Stimulated activated CD4-positive, alpha-beta T cell treated with anti-CD3 and anti-CD28 coated beads, Interleukin-4, amount 100 ng/mL, for 4 hours (primary cell): ENCODE measurements at places on chromosomes 16 and 17.

DNA sequence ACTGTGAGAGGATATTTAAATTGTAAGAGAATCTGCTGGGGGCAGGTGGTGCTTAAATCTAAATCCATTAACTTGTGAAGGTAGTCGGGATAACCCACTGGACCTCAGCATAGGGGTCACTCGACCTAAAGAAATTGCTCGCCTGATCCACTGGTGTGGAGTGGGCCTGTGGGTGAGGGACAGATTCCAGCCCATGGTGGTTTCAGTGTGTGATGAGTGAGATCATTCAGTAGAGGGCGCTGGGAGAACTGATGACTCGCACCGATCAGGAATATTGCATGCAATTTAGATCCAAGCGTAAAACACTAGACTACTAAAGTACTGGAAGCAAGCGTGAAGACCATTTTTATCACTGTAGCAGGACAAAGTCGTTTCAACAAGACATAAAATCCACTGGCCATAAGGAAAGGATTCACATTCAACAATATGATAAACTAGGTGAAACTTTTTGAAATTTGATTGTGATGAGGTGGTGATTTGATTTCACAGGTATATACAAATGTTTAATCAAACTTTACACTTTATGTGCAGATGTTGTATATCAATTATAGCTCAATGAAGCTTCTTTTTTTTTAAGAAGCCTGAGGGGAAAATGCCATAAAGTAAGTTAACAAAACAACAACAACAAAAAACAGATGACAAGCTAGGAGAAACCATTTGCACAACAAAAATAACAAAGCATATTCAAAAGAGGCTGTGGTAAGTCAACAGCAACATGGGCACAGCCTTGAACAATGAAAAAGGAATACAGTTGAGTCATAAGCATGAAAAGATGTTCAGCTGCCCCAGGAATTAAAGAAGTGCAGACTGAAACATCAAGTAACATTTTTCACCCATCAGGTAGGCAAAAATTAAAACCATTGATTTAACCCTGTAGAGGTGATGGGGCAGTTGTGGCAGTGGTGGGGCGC, 7.5 kb upstream of the TMEM170A start:
- peak; percentile 28 for DNase-seq

DNA sequence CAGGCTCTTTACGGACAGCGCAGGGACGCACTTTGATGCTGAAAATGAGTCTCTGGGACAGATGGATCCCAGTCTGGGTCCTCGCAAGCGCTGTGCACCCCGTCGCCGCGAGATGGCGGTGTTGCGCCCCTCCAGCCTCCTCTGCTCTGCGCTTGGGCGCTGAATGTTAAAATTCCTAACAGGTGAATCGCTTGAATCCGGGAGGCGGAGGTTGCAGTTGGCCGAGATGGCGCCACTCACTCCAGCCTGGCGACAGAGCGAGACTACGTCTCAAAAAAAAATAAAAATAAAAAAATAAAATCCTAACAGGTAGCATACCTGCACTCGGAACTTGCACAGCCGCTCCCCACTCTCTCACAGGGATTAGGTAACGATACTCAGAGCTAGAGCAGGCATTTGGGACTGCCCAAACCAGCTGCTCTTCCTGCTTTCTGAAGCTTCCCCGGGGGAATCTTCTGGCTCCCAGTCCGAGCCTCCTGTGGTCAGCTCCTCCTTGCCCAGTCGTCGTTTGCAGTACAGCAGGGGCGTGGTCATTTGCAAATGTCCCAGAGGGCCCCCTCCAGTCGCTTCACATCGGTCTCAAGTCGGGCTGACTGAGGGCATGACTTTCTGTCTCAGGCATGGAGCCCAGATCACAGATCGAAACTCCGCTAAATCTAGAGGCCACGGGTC, 26.2 kb upstream of the OSGIN1 start:
- peak; percentile 30 for DNase-seq

GRCh38 chr16:17520561-17520960, 49.8 kb upstream of the XYLT1 start:
- DNase-seq, result no peak

DNA sequence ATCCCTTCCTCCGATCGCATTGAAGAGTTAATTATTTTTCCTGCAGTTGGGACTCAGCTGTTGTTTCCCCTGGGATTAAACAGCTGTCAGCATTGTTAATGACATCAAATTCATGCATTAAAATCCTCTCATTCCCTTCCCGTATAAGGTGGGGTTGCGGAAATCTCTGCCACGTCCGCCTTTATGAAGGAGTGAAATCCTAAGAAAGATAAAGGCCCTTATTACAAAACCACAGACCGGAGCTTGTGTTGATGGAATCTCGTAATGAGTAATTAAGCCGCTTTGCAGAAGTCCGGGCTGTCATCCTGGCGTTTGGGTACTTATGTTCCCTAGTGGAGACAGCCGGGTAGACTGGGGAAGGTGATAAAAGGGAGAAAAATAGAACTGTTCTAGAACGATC, 627.6 kb downstream of the MAF start:
- no peak for DNase-seq
